ENCODE measurements at places on chromosomes 1 and 21.

GRCh38 chr1:110135246-110135645, 15.0 kb upstream of the SLC6A17 start:
- DNase-seq, result peak; percentile 24

DNA sequence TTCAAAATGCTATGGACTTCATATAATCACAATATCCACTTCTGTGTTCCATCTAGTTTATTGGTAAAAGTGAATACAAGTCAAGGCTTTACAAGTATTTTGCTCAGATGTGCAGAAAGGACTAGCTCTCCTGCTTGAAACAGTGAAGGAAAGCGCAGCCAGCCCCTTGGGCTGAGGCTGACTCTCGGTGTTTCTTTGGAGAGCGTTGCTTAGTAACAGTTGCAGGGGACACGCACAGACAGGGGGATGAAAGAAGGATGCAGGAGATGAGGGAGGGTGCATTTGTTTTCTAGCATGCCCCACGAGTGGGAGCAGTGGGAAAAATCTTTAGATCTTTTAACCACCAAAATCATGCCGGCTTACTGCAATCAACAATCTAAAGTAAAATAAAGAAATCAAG, 9.1 kb downstream of the PYCR2 start:
- no peak for DNase-seq

DNA sequence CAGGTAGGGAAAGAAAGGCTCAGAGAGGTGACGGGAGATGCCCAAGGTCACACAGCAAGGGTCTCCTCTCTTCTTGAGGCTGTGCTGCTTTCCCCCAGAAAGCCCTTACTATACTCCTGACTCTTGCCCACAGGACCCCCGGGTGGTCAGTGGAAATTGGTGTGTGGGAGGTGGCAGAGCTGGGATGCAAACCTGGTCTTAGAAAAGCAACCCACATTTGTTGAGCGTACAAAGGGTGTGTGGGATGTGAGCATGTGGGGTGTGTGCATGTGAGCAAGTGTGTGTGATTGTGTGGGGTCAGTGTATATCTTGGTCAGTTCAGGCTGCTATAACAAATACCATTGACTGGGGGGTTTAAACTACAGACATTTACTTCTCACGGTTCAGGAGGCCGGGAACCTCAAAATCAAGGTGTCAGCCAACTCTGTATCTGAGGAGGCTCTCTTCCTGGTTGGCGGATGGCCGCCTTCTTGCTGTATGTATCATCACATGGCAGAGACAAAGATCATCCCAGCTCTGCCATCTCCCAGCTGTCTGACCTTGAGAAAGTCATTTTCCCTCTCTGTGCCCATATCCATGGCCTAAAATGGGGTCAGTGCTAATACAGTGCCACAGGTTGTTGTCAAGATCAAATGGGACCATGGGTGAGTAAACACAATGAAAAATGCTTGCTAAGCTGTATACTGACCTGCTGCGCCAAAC, 268.5 kb downstream of the PTPRU start:
- DNase-seq, result no peak

GRCh38 chr1:183024317-183025009, 1.2 kb downstream of the LAMC1 start:
- DNase-seq, result no peak

DNA sequence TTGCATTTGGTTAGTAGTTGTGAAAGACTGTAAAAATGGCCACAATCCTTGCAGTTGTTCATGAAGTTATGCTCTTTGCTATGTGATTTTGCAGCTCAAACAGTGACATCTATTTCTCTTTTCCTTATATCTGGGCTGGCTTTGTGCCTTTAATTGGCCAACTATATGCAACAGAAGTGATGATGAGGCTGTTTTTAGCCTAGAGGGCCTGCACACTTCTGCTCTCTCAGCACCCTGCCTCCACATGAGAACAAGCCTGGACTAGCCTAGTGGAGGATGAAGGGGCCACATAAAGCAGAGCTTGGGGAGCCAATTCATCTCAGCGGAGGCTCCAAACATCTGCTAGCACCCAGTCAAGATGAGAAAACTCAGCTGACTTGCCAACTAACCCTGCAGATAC, 339.8 kb downstream of the OMA1 start:
- DNase-seq, result no peak
